NCI-H1092 (cell line): ENCODE measurements at places on chromosomes 6 and 20.

DNA sequence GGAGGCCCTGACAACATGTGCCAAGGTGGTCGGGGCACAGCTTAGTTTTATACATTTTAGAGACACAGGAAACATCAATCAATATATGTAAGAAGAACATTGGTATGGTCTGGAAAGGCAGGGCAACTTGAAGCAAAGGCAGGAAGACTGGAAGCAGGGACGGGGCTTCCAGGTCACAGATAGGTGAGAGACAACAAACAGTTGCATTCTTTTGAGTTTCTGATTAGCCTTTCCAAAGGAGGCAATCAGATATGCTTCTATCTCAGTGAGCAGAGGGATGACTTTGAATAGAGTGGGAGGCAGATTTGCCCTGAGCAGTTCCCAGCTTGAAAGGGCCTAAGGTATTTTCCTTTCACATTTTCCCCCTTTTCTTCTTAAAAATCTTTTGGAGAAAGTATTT is 311.0 kb upstream of the RGS17 start:
- no peak for DNase-seq

- no peak for DNase-seq
Measured at GRCh38 chr6:17986656-17987446, 584 bp downstream of the KIF13A start.

DNA sequence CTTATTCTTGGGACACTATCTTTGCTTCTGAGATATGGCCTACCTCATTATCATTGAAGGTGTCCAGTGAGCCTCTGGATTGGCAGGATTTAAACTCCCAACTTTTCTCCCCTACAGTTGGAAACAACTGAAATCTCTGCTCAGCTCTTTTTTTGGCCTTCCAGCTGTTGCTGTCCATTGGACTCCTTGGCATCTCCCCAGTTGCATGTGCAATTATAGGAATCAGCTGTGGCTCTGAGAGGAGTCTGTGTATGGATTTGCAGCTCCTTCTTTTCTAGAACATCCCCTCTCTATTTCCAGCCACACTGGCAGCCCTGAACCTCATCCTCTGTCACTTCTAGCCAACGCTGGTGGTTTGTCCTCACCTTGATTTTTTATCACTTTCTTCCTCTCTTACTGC is 21.2 kb downstream of the RAB22A start:
- DNase-seq = no peak

GRCh38 chr20:1137236-1137635 is 18.8 kb downstream of the PSMF1 start:
- DNase-seq = no peak

- peak; percentile 29 for DNase-seq
Measured at GRCh38 chr20:34112600-34113101, 608 bp upstream of the EIF2S2 start.

DNA sequence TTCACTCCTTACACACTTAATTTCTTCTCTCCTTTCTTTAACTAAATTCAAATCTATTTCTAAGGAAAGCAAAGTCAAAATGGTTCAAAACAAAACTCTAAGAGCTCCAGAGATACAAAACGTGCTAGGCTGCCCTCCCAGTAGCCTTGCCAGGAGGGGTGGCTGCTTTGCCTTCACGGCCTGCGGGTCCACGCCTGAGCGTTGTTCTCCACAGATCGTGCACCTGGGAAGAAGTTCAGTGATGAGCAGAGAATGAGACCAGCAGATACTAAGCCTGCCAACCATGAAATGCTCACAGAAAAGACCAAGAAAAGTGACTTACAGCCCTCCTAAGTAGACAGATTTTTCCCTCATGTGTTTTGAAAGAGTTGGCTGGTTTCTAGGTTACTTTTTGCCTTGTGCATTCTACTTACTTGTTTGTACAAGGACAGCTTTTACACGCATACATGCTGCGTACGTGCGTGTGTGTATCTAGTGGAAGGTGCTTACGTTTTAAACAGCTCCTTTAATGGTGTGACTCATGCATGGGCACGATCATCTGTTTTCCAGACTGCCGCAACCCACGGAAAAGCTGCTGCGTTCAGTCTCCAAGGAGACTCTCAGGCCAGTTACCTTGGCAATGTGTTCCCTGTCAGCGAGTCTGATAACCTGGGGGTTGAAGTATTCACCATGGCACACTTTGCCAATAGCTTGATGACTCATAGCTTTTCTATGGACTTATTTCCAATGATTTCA is 32.4 kb upstream of the PBOV1 start:
- no peak for DNase-seq

GRCh38 chr6:44976677-44977641 is 351.2 kb upstream of the RUNX2 start:
- no peak for DNase-seq

- no peak for DNase-seq
Measured at GRCh38 chr20:40785346-40785745, 96.3 kb upstream of the MAFB start.

DNA sequence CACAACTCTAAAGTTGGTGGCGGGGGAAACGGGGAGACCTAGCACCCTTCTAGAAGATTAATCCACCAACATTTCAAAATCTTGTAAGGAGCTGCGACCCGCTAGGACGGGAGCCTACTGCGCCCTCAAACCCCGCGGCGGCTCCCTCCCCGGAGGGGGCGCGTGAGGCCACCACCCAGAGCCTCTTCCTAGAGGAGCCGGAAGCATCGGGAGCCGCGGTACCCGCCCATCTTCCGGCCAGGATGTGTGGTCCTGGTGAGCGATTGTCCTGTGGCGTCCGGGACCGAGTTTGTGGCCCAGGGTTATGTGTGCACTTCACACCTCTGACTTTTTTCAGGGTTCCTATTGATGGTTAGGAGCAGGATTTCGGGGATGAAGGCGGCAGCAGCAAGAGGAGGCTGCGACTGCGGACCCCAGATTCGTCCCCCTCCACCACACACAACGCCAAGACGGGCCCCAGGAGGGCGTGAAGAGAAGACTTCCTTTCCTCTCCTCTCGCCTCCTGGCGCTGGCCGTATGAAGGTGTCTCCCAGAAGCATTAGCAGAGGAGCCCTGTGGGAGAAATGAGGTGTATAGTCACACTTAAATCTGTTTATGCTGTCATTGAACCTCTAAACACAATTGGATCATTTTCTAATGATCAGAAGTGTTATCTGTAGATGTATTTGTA is 10.7 kb downstream of the ZNF165 start:
- DNase-seq = no peak

DNA sequence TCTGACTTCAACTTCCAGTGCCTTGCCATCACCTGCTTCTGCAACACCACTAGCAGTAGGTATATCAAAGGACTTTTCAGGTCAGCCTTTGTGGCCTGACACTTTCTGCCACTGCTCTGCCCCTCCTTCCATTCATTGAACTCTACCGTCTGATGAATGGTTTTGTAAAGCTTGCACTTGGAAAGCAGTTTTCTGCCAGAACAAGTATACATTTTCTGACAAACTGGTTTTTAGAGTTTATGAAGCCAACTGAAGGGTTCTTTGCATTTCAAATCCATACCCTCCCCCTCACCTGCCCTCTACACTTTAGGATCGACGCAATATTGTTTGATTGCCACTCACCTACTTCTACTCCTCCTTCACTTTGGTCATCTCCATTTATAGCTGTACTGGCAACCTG is 603.1 kb downstream of the HACE1 start:
- DNase-seq = no peak

DNA sequence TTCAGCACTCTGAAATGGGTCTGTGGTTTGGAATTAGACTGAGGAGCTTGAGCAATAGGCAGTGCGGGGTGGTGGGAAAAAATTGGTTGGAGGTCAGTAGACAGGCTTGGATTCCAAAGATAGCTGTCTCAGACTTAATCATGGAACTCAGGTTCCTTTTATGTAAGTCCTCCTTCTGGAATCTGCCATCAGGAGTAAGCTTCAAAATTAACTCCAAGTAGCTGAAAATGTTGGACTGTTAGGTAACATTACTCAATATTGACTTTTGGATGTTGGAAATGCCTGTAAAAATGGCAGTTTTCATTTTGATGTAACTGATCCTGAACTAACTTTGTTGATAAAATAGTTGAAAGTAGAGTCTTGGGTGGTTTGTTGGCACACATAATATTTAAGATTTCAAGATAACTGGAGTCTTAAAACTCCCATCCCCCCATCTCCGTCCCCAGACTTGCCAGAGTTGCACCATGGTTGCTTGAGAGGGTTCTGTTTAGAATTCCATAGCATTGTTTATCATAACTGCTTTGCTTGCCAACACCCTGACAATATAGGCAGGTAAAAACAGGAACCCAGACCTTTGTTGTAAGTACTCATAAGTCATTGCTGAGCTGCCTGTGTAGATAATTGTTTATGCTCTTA is 83.0 kb downstream of the PHF20 start:
- DNase-seq = no peak

DNA sequence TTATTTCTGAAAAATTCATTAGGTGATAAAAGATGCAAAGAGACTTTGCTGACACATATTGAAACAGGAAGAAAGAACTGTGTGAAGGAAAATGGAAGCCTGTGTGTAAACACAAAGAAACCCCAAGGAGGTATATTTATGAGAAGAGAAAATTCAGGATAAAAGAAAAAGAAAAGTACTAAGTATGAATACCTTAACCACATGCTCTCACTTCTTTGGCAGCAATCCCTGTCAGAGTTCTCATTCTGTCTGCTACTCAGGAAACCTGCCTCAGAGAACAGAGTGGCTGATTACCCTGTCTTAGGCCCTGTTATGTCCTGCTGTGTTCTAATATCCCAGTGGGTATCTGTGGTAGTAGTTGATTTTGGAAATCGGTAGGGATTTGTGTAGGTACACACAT is 457.9 kb downstream of the TBC1D32 start:
- no peak for DNase-seq
